ENCODE measurements at places on chromosomes 12 and 14.
A peak's percentile ranks its signal among the peaks of the same experiment; 100 is the strongest.

GRCh38 chr12:128789356-128789929, 34.3 kb downstream of the SLC15A4 start:
- DNase-seq: no peak

GRCh38 chr12:94187361-94187760, 39.0 kb downstream of the PLXNC1 start:
- no peak for DNase-seq

DNA sequence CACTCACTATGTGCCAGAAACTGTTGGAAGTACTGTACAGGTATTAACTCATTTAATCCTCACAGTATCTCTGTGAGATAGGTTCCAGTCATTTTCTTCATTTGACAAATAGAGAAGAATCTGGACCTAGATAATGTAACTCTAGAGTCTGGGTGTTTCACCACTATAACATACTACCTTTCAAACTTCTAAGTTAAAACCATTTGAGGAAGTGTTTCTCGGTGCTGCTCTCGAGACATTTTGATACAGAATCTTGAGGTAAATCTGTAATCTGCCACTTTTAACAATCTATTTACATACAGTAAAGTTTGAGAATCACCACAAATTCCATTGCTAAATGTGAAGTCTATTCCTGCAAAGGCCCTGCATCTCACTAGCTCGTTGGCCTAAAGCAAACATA, 8.8 kb downstream of the OLR1 start:
- DNase-seq: no peak

GRCh38 chr14:88737245-88737644, 55.5 kb downstream of the EML5 start:
- no peak for DNase-seq

DNA sequence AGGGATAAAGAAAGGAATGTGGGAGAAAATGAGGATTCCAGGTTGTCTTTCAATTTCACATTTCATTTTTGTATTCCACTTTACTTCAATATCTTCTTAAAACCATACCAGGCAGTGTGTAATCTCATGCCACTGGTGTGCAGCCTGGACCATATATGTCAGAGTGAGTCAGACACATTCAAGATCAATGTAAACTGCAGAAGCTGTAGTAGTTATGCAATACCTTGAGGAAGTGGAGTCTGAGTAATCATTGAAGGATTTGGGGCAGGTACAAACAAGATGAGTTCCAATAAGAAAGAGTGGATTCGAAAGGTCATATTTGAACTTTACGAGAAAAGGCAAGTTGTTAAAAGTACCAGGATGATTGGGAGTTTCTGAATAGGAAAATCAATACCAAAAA, 14.1 kb downstream of the PLCZ1 start:
- no peak for DNase-seq

GRCh38 chr12:75798136-75798926, 233.2 kb downstream of the PHLDA1 start:
- no peak for DNase-seq

- no peak for DNase-seq
Observed at GRCh38 chr14:76261371-76261811, 109.7 kb downstream of the GPATCH2L start.

- no peak for DNase-seq
Observed at GRCh38 chr14:53715193-53715721, 241.4 kb downstream of the BMP4 start.

GRCh38 chr14:80215756-80216581, 4.7 kb upstream of the DIO2 start:
- DNase-seq: no peak

- DNase-seq: no peak
Observed at GRCh38 chr14:76146976-76147375, 4.7 kb upstream of the GPATCH2L start.

GRCh38 chr14:54564071-54564867, 2.7 kb upstream of the SAMD4A start:
- peak; percentile 38 for DNase-seq

- DNase-seq: no peak
Observed at GRCh38 chr14:33742166-33742565, 208.7 kb downstream of the EGLN3 start.

DNA sequence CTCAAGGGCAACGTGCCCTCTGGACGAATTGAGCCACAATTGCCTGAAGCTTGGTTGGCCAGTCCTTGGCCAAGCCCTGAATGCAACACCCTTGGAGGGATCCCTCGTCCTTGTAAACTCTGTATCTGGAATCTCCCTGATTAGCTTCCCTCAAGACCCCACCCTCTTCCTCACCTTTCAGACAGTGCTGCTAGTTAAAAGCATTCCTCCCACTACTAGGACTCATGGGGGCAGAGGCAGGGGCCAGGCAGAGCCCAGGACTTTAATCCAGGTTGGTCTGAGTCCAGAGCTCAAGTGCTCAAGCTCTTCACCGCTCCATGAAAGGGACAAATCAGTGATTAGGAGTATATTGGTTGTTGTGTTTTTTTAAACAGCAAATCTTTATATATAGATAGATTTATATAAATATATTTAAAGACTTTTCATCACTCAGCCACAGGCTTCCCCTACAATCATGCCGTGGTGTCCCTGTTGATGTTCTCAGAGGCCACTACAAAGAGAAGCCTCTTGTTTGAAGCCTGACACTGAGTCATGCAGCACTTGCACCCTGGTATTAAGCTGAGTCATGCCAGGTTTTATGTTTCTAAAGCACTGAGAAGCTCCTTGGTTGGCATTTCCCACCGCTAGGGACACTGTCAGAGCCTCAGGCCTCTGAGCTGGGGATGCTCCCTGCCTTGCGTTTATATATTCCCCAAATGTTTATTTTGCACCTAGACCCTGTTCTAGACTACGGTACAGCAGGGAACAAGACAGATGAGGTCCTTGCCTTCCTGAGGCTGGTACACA, 53.8 kb upstream of the GSC start:
- peak; percentile 51 for DNase-seq

GRCh38 chr14:64235652-64236640, 58.2 kb downstream of the ESR2 start:
- no peak for DNase-seq

DNA sequence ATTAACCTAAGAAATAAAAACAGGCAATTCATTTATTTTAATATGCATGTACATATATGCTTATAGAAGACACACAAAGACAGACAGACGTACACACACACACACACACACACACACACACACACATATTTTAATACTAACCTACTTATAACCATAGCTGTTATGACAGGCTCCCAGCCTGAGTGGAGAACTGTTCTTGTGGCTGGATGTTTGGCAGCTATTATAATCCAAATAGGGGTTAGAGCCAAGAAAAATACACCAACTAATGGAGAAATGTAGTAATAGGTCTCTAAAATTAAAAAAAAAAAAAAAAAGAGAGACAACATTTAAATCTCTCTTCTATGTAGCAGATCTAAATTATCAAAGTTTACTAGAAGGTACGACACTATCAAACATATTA, 91.8 kb downstream of the SLC41A2 start:
- DNase-seq: no peak

- DNase-seq: no peak
Observed at GRCh38 chr12:14614704-14615121, 47.0 kb upstream of the PLBD1 start.

DNA sequence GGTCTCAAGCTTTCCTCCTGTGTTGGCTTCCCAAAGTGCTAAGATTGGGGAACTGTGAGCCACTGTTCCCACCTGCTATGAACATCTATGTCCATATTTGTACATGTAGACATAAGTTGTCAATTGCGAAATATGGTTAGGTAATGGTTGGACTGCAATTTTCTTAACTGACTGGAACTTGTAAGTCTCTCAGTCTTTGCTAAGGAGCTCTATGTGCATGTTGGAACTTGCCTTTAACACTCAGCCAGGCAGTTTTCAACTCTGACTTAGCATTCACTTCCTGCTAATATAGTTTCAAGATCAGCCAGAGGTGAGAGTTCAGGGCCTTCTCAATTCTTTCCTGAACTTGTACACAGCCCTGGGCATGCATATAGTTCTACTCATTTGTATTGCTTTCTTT, 44.5 kb upstream of the EEA1 start:
- DNase-seq: no peak

- DNase-seq: no peak
Observed at GRCh38 chr14:73293782-73294781, 56.8 kb downstream of the PAPLN start.

- DNase-seq: no peak
Observed at GRCh38 chr14:101635749-101636560, 74.7 kb downstream of the DIO3 start.
